AG09309 (cell line): ENCODE measurements at places on chromosomes 4 and X.

DNA sequence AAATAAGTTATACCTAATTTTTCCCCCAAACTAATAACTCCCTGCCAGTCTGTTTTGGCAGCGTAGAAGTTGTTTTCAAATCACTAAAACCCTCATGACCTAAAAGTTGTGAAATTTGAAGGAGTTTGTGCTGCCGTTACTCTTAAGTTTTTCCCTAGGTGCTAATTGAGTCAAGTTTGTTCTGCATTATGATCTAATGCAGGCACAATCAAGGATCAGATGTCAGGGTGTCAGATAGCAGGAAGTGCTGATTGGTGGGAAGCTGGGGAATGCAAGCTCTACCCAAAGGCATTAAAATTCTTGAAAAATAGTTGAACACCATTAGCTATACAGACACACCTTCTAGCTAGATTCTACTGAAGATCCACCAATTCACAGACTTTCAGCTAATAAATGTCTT is 51.9 kb downstream of the ARX start:
- no peak for DNase-seq

GRCh38 chr4:2462218-2462991 is 6.5 kb upstream of the RNF4 start:
- no peak for DNase-seq

GRCh38 chr4:152500800-152501434 is 35.0 kb downstream of the FBXW7 start:
- DNase-seq: peak; percentile 79

GRCh38 chr4:146123231-146123630 is 52.3 kb upstream of the LSM6 start:
- no peak for DNase-seq

- peak; percentile 4 for DNase-seq
Observed at GRCh38 chrX:1727531-1728027, 112.7 kb downstream of the ASMT start.

- no peak for DNase-seq
Observed at GRCh38 chr4:155241225-155241624, 32.8 kb downstream of the NPY2R start.

DNA sequence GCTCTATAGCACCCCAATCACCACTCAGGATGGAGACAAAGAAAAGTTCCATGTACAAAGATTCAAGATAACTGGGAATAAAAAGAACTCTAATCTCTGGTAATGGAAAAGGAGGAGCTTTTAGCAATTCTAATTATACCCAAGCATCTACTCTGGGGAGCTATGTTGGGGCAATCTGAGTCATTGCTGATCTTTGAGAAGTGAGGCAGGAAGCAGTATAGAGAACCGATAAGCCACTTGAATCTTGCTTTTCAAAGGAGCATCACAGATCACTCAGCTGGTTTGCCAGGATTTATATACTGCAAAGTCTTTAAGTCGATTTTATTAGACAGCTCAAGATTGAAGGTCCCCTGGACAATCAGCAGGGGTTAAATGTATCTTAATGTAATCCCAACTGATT is 220.0 kb downstream of the ENOX2 start:
- DNase-seq: no peak

DNA sequence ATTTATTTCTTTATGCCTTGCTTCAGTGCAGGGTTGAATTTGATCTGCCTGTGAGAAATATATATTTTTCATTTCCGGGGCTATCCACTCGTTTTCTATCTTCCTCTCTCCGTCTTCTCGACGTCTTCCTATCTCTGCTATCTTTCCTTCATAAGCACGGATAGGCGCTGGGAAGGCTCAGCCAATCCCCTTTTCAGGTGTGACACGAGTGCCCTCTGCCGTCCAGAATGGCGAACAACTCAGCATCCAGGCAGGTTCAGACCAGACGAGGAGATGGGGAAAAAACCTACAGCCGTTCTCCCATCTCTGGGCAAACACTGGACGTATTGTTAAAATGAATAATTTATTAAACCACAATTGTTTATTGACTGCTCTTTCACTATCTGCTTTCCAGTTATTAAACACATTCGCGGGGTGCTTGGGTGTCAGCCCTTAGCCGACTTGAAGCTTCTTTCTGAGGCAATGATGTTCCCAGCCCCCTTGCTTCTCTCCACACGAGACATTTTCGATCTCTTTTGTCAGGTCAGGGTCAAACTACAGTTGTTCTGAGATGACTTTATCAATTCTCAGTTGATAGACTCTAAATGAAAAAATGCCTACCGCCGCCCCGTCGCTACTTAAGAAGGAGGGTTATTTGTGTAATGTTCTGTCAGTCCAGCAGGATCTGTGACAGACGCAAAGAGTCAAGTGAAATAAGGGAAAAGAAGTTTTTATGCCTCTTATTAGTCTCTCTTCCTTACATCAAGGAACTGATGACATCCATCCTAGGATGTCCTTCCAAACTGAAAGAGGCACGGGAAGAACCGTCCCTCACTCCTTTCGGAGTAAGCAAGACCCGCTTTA is 96.3 kb upstream of the NOCT start:
- peak; percentile 28 for DNase-seq

- DNase-seq: no peak
Observed at GRCh38 chr4:67939195-67939594, 24.1 kb downstream of the TMPRSS11A start.

DNA sequence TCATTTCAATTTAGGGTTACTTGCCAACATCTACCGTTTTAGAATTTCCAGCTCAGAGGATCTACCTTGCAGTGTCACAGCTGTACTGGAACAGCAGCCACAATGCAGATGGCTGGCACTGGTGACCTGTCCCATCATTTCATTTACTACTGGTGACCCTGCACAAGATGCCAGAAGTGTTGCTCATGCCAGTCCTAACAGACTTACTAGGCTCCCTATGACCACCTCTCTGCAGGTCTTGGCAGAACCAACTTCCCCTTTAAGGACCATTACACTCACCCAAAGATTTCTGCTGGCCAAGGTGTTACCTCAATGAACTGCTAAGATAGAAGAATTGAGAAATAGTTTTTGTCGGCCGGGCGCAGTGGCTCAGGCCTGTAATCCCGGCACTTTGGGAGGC is 106.9 kb downstream of the C4orf51 start:
- DNase-seq: no peak

DNA sequence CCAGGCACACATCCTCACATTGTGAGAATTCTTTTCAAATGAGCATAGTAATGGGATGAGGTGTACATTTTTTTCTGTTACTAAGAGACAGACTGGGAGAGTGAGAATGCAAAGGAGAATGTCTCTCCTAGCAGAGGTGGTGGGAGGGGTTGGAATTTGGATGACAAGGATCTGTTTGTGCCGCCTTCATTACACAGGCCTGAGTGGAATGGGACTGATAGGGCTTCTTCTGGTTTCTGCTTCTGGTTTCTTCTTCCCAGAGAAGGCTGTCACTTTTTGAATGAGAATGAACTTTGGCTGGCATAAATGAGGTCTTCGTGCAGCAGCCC is 55.4 kb downstream of the C4orf51 start:
- peak; percentile 89 for DNase-seq

DNA sequence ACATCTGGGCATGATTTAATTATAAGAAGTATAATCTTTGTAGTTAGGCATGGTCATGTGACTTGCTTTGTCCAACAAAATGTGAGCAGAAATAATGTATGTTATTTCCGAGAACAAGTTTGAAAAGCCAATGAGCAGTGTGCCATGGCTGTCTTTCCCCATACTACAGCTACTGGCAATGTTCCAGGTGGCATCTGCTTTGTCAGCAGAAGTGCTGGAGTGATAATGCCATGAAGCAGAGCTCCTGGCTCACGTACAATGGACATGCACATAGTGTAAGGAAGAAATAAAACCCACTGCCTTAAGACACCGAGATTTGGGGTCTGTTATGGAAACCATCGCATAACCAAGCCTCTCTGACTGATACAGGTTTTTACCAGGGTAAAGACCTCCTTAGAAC is 212.6 kb upstream of the RASGEF1B start:
- DNase-seq: no peak

GRCh38 chr4:57544811-57545654 is 434.8 kb upstream of the IGFBP7 start:
- no peak for DNase-seq

GRCh38 chr4:90833706-90834105 is 706.5 kb downstream of the CCSER1 start:
- DNase-seq: no peak

- no peak for DNase-seq
Observed at GRCh38 chrX:3178329-3178728, 137.1 kb downstream of the ARSF start.
